Fibroblast of villous mesenchyme (primary cell): ENCODE measurements at places on chromosomes 4 and X. TPM values are rescaled to one million over a fixed set of nuclear protein-coding genes. Genes with fewer than 3 reads are reported as not detected.

RIPPLY1 gene
- not detected in 2 replicates for total RNA-seq

SORBS2 gene
- total RNA-seq = 1.3 and 1.7 TPM in 2 replicates

ADGRG2 gene
- total RNA-seq = not detected in 2 replicates

DNA sequence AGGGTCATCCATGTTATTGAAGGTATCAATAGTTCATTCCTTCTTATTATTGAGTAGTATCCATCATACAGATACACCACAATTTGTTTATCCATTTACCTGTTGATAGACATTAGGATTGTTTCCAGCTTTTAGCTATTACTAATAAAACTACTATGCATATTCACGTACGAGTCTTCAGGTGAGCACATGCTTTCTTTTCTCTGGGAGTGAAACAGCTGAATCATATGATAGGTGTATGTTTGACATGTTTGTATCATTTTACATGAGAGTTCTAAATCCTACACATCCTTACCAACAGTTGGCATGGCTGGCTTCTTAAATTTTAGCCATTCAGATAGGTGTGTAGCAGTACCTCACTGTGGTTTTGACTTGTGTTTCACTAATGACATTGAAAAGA, 556.6 kb upstream of the DIPK2B start:
- DNase-seq = no peak

DNA sequence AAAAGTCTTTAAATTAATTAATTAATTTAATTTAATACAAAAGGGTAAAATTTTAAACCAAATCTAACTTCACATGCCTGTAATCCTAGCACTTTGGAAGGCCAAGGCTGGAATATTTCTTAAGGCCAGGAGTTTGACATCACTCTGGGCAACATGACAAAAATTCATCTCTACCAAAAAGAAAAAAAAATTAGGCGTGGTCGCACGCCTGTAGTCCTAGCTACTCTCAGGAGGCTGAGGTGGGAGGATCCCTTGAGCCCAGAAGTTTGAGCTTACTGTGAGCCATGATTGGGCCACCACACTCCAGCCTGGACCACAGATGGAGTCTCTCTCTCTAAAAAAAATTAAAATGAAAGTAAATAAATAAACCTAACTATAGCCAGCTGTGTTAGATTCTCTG, 39.2 kb upstream of the ANTXR2 start:
- DNase-seq = peak; percentile 34

- DNase-seq = no peak
Observed at GRCh38 chr4:26021417-26022345, 107.7 kb downstream of the SMIM20 start.

DNA sequence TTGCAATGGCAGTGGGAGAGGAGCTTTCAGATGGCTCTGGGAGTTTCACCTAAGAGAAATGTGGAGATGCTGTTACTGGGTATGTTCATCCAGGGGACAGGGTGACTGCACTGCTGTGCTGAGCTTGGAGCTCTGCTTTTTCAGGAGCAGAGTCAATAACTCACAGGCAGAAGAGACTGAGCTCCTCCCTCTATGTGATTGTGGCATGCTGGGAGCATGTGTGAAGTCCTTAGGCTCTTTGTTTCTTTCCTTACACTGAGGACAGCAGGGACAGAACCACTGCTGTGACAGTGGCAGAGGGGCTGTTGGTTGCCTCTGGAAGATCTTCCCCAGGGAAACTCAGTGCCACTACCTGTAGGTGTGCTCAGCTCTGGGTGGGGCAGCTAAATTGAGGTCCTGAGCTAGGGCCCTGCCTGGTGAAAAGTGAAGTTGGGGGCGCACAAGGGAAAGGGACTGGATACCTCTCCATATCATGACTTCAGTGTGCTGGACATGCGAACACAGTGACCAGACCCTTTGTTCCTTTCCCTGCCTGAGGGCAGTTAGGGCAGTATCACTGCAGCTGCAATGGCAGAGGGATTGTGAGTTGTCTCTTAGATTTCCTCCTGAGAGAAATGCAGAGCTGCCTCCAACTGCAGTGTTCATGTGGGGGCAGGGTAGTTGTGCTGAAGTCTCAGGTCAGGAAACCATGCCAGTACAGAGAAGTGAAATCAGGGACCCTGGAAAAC, 156.7 kb downstream of the TENT5D start:
- DNase-seq = no peak

- no peak for DNase-seq
Observed at GRCh38 chrX:47572773-47573340, 9.4 kb upstream of the TIMP1 start.
